ENCODE measurements at places on chromosomes 7 and 10. TPM values are rescaled to one million over a fixed set of nuclear protein-coding genes. Genes with fewer than 3 reads are reported as not detected.

DNA sequence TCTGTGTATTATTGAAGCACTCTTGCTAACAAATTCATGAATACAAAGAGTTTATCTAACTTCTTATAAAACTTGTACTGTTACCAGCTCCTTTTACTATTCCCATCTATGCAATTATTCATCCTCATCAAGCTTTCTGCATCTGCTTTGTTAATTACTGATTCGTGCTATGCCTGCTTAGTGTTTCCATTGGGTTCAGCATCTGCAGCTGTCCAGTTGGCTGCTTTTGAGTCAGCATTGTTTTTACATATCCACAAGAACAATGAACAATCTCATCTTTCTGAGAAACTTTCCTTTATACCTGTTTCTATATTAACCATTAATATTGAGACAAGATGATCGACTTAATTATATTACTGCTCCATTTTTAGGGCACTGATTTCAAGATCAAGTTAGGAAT is 19.6 kb upstream of the ANLN start:
- no peak overlapping the region for H3K4me3 ChIP-seq
- H3K27me3 ChIP-seq = peaks cover 4% of the 10 kb centered on the region
- peaks cover 6% of the 10 kb centered on the region for H3K4me1 ChIP-seq
- H3K27ac ChIP-seq = no peak overlapping the region
- no peaks in the 10 kb centered on the region for H3K36me3 ChIP-seq

GRCh38 chr10:111516144-111516543 is 439.3 kb downstream of the ADRA2A start:
- H3K27ac ChIP-seq = no peak overlapping the region
- H3K4me1 ChIP-seq = no peaks in the 10 kb centered on the region
- no peak overlapping the region for H3K4me3 ChIP-seq
- no peaks in the 10 kb centered on the region for H3K36me3 ChIP-seq
- no peak for DNase-seq
- no peaks in the 10 kb centered on the region for H3K27me3 ChIP-seq

DNA sequence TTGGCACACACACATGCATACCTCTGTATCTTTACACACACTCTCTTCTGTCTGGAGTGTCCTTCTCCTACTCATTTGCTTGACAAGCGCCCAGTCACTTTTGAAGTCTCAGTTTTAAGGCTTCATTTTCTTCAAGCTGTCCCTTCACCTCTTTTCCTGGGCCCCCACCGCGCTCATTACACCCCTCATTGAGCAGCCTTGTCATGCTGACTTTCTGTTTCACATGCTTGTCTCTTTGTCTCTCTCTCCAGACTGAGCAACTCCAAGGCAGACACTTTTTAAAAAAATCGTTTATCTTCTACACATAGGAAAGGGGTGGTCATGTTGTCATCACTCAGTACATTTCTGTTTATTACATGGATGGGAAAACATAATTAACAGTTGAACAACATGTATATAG is 225.2 kb upstream of the FZD1 start:
- H3K27me3 ChIP-seq = no peaks in the 10 kb centered on the region
- DNase-seq = no peak
- no peaks in the 10 kb centered on the region for H3K36me3 ChIP-seq
- no peak overlapping the region for H3K4me3 ChIP-seq
- no peak overlapping the region for H3K27ac ChIP-seq
- H3K4me1 ChIP-seq = no peaks in the 10 kb centered on the region

GRCh38 chr10:98097175-98097574 is 37.3 kb upstream of the R3HCC1L start:
- H3K27ac ChIP-seq = no peak overlapping the region
- H3K4me1 ChIP-seq = no peaks in the 10 kb centered on the region

DNA sequence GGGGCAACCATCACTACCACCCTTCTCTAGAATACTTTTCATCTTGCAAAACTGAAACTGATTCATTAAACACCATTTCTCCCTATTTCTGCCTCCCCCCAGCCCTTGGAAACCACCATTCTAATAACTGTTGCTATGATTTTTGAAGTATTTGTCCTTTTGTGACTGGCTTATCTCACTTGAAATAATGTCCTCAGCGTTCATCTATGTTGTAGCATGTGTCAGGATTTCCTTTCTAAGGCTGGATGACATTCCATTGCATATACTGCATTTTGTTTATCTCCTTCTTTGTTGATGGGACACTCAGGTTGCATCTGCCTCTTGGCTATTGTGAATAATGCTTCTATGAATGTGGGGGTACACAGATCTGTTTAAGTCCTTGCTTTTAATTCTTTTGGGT is 327.6 kb upstream of the ZNF32 start:
- no peak for DNase-seq
- H3K27me3 ChIP-seq = no peaks in the 10 kb centered on the region
- no peaks in the 10 kb centered on the region for H3K36me3 ChIP-seq
- H3K4me1 ChIP-seq = peaks cover 11% of the 10 kb centered on the region
- no peak overlapping the region for H3K4me3 ChIP-seq

- no peak for DNase-seq
- no peak overlapping the region for H3K4me3 ChIP-seq
- H3K36me3 ChIP-seq = no peaks in the 10 kb centered on the region
- H3K27ac ChIP-seq = no peak overlapping the region
- H3K27me3 ChIP-seq = peaks cover 2% of the 10 kb centered on the region
Measured at GRCh38 chr7:149680331-149681025, 92.9 kb downstream of the ZNF467 start.

TUBB8 gene
- total RNA-seq = not detected

Data from natural killer cell (primary cell).